ENCODE measurements at places on chromosomes 3 and 15.
A peak's percentile ranks its signal among the peaks of the same experiment; 100 is the strongest.

DNA sequence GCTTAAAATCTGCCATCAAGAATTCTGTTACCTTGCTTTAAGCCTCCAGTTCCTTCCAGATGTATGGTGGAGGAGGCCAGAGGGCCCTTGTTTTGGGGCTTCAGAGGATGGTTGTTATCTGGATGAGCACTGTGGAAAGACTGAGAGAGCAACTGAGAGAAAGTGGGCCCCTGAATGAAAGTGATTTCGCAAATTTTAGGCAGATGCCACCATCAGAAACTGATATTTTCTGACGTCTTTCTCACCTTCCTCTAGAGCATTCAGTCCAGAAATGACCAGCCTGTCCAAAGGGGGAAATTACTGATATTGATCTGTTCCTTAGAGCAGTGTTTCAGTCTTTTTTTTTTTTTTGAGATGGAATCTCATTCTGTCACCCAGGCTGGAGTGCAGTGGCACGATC, 13.4 kb downstream of the B3GNT5 start:
- DNase-seq, result no peak

- no peak for DNase-seq
Observed at GRCh38 chr15:41556677-41557076, 2.3 kb upstream of the TYRO3 start.

DNA sequence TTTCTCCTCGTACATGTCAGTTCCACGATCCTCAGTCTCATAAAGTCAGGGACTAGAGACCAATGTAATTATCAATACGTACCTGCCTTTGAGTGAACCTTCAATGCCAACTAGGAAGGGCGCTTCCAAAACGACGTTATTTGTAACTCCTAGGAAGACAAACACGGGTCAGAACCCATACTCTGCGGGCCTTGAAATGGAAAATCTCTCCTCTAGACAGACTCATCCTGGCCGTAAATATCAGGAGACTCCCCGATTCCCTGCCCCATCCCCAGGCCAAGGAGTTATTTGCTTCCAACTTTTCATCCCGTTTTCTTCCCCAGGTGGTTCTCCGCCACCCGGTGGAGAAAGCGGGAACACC, 578 bp downstream of the OIP5 start:
- no peak for DNase-seq

GRCh38 chr15:70234256-70234905, 136.7 kb upstream of the TLE3 start:
- DNase-seq, result no peak

- no peak for DNase-seq
Observed at GRCh38 chr15:40915679-40916078, 13.5 kb upstream of the DLL4 start.

DNA sequence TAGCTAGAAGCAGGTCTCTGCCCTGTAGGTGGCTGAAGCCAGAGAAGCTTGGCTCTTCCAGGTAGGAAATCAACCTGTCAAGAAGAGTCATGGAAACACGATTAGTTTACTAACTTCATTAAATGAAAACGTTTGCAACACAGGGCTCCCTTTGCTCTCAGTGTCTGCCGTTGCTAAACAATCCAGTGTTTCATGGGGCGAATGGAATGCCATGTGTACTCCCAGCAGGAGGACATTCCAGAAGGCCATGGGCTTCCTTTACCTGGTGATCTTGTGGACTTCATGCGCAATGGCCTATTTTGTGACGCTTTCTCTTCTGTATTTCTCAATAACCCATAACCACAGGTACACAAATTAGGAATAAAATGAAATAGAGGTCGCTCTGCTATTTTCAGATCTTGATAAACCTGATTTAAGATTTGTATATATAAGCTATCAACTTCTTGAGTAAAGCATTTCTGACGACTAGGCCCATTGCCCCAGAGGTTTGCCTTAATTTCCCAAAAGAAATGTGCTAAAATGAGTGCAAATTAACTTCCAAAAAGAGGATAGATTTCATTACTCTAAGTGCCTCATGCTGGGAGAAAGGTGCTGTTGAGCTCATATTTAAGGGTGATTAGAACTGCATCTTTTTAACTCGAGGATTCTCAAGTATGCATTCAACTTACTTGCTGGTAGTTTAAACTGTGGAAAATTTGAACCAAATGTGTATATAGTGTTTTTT, 171.0 kb downstream of the EPHA3 start:
- no peak for DNase-seq

- no peak for DNase-seq
Observed at GRCh38 chr3:32960404-32961170, 9.1 kb downstream of the CCR4 start.

DNA sequence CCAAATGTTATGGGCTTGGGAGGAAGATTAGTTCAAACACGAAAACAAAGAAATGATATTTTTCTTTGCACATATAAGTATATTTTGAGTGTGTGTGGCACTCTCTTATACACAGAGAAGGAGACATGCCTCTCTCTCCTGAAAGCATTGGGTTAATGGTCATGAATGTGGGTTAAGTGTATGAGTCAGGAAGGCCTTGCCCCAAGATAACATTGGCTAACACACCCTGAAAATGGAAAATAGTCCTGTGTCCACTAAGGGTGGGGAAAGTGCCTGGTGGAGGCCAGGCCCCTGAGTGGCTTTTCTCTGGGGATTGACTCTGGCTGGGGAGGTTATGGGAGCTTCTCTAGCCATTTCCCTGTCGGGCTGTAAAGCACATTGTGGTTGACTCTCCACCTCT, 332.7 kb upstream of the ONECUT1 start:
- DNase-seq, result no peak

GRCh38 chr15:93566762-93567161, 477.8 kb upstream of the RGMA start:
- no peak for DNase-seq

DNA sequence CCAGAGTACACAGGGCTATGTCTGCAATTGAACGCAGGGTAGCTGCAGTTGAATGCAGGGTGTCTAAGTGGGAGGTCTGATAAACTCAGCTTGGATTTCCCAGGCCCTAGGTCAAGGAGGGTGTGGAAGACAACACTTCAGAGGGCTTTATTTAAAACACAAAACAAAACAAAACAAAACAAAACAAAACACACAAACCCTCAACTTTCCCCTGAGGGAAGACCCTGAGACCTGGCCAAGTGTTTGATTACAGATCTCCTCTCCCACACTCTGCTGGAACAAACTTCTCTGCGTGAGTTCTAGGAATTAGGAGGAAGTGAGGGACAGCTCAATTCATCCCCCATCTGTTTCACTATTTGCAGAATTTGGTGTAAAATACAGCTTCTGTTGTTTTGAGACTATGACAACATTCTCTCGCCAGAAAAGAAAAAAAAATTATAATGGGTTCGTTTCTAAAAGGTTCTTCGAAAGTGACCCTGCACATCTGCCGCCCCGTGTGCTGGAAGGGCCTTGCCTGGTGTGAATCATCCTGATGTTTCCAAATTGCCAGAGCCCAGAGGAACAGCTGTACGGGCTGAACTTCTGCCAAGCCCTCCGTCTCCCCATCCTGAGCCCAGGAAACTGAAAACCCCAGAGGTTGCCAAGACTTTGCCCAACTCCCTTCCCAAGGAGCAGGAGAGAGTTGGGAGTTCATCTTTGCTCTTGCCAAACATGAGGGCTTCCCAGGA, 73.3 kb upstream of the RAD18 start:
- DNase-seq, result peak; percentile 41

DNA sequence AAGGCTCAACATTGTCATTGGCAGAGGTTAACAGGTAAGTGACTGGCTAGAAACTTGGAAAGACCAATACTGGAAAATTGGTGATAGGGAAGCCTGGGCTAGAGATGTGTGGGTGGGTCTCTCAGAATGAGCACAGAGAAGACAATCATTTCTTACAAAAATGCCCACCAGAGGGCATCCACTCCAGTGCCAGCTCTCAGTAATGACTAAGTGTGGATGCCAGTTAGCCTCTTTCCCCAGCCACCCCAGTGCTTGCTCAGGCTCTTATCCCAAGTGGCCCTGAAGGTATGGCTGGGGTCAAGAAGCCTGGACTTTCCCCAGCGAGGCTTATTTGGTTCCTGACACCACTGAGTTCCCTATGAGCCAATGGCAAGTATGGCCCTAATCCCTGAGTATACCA, 115.9 kb upstream of the ST8SIA2 start:
- DNase-seq, result peak; percentile 15

DNA sequence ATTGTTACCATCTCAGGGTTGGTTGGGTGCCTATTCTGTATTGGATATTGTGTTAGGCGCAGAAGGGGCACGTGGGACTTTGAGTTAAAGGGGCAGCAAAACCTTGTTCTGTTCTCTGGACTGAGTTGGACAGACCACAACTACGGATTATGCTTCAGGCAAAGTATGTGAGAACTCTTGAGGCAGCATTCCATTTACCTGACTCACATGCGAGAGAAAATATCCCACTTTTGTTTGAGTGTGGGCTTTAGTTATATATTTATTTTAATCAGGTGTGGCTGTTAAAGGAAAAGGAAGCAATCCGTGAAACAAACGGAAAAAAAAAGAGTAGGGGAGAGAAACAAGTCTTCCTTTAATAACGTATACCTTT, 627 bp upstream of the PLS1 start:
- no peak for DNase-seq

GRCh38 chr3:64318001-64318400, 92.7 kb upstream of the PRICKLE2 start:
- no peak for DNase-seq

GRCh38 chr15:30922480-30923311, 19.0 kb downstream of the FAN1 start:
- peak; percentile 97 for DNase-seq

GRCh38 chr3:126081618-126082361, 2.1 kb downstream of the SLC41A3 start:
- no peak for DNase-seq

- no peak for DNase-seq
Observed at GRCh38 chr3:184571750-184572377, 10.3 kb downstream of the EPHB3 start.

GRCh38 chr3:127786353-127787070, 35.8 kb downstream of the MGLL start:
- DNase-seq, result peak; percentile 67

DNA sequence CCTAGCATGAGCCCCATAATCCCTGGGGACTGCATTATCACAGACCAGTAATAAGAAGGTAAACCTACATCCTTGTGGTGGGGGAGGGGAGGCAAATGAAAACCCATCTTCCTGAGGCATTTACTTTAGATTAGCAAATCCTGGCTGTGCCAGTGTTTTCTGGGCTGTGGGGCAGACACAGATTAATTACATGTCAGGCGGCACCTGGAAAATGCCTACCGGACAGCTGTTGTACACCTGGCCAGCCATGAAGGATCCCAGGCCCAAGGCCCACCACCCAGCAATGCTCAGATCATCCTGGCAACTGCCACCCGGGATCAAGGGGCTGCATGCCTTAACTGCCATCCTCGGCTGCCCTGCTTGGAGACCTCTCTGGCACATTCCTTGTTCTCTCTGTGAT, 59.1 kb upstream of the RASA2 start:
- DNase-seq, result no peak

DNA sequence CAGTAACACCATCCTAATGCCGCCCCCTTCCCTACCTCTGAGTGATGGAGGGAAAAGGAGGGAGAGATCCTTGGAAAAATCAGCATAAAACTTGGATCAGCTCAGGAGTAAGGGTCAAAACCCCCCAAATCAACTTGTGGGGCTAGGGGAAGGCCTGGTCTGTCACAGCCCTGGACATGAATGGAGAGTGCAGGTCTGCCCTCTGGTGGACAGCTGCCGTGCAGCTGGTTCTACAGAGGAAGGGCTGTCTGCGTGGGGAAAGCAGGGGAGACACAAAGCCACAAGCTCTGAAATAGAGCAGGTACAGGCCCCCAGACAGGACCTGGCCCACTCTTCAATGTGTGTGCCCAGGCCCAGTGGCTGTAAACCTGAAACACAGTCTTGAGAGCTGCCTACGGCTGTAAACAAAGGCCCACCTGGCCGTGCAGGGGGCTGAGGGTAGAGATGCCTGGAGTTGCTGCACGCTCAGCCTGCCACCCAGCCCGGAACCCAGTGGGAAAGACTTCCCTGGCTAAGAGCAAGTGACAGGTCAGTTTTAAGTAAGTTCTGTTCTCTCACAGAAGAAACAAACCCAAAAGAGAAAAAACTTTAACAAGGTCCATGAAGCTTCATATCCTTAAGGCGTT, 16.4 kb downstream of the CLK3 start:
- peak; percentile 47 for DNase-seq

- no peak for DNase-seq
Observed at GRCh38 chr3:119019767-119020518, 14.7 kb downstream of the IGSF11 start.

- no peak for DNase-seq
Observed at GRCh38 chr15:66939451-66940023, 125.9 kb upstream of the SMAD3 start.

- no peak for DNase-seq
Observed at GRCh38 chr3:60027335-60027734, 977.5 kb upstream of the CFAP20DC start.

GRCh38 chr3:159824333-159824732, 164.3 kb upstream of the IL12A start:
- no peak for DNase-seq

- no peak for DNase-seq
Observed at GRCh38 chr3:89268059-89268458, 160.6 kb downstream of the EPHA3 start.

- DNase-seq, result no peak
Observed at GRCh38 chr3:136624894-136625815, 127.0 kb downstream of the STAG1 start.

- no peak for DNase-seq
Observed at GRCh38 chr3:148797795-148798194, 29.8 kb upstream of the CPB1 start.

- DNase-seq, result no peak
Observed at GRCh38 chr3:38000242-38000916, 9.8 kb downstream of the VILL start.

GRCh38 chr3:15329046-15330005, 3.1 kb downstream of the SH3BP5 start:
- DNase-seq, result no peak

GRCh38 chr15:55118344-55118870, 78.3 kb downstream of the RSL24D1 start:
- DNase-seq, result no peak

GRCh38 chr3:8539419-8539818, 37.8 kb downstream of the LMCD1 start:
- no peak for DNase-seq

GRCh38 chr3:48979451-48979850, 10.6 kb upstream of the P4HTM start:
- no peak for DNase-seq

DNA sequence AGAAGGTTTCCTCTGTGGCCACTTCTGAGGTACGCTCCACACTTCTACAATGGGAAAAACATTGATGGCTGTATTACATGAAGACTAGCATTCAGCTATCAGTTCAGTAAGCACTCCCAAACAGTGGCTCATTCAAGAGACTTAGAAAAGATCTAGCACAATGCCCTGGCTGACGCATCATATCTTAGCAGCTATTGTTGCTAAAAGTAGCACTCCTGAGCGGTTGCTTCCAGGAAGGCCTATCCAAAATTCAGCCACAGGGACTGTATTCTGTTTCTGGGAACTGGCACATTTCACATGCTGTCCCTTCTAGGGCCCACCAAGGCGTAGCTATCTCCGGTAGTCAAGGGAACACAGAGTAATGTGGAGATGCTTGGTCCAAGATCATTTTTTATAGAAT, 21.2 kb upstream of the SPRED1 start:
- DNase-seq, result peak; percentile 80
